ENCODE measurements at places on chromosomes 12 and 14.

DNA sequence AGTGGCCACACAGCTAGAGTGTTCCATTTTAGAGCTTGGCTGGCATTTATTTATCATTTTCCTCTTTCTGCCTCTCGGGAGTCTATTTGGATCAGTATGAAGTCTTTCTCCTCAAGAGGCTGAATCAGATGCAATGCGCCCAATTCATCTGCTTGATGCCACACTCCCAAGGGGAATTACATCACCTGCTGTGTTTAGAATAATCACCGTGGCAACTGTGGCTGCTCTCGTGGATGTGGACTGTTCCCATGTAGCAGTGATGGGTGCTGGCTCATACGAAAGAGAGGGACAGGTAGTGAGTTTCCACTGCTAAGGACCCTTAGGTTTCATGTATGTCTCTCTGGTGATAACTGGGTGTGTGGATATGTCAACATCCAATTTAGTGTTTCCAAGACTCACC is 70.7 kb downstream of the SRRM4 start:
- DNase-seq: no peak

GRCh38 chr12:121465921-121466793 is 66.2 kb downstream of the RNF34 start:
- DNase-seq: peak; percentile 44

- no peak for DNase-seq
Observed at GRCh38 chr12:98053202-98053601, 462.2 kb upstream of the TMPO start.

DNA sequence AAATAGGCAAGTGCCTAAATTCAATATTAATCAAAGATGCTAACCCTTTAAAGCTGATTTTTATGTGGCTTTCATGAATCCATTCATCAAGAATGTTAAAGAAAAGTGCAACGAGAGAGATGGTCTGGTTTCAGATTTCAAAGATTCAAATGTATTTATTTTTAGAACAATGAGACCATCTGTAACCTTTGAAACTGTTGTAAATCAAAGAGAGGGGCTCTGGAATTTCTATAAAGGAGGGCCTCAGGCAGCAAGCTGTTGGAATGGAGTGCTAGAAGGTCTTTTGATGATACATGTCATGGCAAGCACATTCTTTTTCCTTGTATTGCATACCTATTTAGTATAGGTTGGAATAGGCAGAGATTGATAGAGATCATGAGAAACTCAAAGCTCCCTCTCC is 433.0 kb downstream of the LRIG3 start:
- DNase-seq: no peak

DNA sequence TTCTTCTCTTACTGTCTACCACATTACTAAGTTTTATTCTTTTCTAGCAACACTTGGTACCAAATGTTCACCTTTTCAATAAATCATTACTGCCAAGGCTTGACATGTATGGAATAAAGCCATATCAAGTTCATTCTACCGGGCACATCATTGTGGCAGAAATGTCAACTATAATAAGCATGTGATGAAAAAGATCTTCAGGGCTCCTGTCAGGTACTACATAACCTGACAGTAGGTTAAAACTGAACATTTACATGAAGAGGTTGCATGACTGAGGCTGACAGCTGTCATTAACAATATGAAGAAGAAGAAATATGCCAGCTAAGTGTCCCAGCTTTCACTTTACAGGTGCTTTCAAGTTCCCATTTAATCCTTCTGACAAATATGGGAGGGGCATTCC is 178.9 kb downstream of the KCNH5 start:
- DNase-seq: no peak

- DNase-seq: no peak
Observed at GRCh38 chr12:128507470-128507869, 240.5 kb downstream of the TMEM132C start.

DNA sequence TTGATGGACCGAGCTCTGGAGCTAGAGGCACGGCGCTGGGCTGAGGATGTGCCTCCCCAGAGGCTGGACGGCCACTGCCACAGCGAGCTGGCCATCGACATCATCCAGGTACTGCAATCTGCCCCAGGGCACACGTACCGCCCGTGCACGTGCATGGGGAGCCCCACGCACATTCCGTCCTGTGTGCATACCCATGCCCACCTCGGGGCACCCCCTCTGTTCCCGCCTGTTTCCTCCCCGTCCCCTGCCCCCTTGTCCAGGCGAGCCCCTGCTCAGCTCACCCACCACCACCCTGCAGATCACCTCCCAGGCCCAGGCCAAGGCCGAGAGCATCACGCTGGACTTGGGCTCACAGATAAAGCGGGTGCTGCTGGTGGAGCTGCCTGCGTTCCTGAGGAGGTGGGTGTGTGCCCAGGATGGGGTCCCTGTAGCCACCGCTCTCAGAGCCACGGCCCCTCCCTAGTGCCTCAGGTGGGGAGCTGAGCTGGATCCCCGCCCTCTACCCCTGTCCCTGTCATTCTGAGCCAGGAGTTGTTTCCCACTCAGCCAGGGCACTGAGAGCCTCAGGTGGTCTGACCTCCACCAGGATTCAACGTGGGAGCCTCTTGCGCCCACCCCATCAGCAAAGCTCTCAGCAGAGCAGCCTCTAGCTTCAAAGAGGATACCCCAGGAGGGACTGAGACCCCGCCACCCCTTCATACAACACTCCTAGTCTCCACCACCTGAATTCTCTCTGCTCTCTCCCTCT is 6.9 kb downstream of the TNFAIP2 start:
- no peak for DNase-seq

DNA sequence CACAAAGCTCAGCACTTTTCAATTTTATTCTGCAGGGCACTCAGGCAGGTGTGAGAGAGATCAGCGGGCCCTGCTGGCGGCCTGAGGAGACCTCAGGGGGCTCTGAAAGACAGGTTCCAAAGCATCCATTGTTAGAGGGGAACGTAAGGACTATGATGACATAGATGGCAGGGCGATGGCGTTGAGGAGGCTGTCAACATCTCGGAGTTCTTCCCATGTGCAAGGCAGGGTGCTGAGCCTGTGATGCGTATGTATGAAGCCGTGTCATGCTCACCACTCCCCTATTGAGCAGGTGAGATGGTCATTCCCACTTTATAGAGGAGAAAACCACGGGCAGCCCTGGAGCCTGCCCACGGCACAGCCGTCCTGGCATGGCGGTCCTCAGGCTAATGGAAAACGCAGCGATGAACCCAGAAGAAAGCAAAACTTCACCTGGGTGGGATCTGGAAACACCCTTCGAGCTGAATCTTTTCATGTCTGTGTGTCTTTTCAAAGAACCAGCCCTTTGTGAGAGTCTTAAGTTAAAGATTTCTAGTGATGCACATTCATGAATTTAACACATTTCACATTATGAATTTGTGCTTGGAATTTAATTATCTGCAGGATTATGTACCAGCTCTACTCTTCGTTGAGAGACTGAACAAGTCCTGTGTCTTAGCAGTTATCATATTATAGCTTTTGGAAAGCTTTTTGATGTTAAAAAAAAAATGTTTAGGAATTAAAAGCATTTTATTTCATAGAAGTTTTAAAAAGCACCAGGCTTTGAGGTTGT is 64.7 kb downstream of the RIMBP2 start:
- no peak for DNase-seq

GRCh38 chr12:59149995-59150642 is 229.8 kb upstream of the LRIG3 start:
- no peak for DNase-seq

GRCh38 chr12:7241404-7242005 is 52.0 kb downstream of the PEX5 start:
- DNase-seq: no peak

All from stimulated activated CD4-positive, alpha-beta T cell treated with anti-CD3 and anti-CD28 coated beads, Interleukin-12 subunit alpha, Interleukin-12 subunit beta, amount 100 ng/mL, for 4 hours (primary cell).